Muscle of back (tissue), 13 donors: ENCODE measurements at places on chromosomes 16 and 17.

- no peak for DNase-seq
Observed at GRCh38 chr17:1111599-1112443, 68.0 kb downstream of the ABR start.

GRCh38 chr16:68739964-68740627 lies 3.0 kb downstream of the CDH1 start:
- no peak for DNase-seq

GRCh38 chr17:17493986-17494466 lies 2.2 kb downstream of the RASD1 start:
- no peak for DNase-seq

DNA sequence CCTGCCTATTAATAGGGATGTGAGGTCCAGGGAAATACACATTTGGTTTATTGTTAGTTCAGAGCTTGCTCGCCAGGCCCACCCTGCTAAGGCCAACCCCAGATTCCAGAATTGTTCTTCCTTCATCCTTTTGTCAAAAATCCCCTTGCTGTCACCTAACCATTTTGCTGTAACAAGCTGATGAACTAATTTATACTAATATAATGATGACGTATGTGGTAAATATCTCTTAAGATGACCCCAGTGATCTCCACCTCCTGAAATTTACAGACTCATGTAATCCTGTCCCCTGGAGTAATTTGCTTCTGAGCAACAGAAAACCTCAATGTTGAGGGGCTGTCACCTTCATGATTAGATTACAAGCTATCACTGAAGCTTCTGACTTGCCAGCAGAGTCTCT lies 236.3 kb upstream of the N4BP1 start:
- no peak for DNase-seq

DNA sequence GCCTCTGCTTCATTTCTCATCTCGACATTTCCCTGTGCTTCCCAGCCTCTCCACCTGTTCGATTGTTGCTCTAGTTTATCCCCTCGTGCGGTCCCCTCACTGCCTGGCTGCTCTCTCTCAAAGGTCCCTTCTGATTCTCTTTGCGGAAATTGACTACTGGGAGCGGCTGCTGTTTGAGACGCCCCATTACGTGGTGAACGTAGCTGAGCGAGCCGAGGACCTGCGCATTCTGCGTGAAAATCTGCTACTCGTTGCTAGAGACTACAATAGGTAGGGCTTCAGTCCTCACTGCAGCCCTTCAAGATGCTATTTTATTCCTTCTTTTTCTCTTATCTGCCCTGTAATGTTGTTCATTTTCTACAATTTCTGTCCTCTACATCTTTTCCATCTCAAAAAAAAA lies 39.4 kb downstream of the DNAH2 start:
- DNase-seq = no peak

GRCh38 chr17:56913353-56913866 lies 439 bp downstream of the TRIM25 start:
- DNase-seq = peak; percentile 15

DNA sequence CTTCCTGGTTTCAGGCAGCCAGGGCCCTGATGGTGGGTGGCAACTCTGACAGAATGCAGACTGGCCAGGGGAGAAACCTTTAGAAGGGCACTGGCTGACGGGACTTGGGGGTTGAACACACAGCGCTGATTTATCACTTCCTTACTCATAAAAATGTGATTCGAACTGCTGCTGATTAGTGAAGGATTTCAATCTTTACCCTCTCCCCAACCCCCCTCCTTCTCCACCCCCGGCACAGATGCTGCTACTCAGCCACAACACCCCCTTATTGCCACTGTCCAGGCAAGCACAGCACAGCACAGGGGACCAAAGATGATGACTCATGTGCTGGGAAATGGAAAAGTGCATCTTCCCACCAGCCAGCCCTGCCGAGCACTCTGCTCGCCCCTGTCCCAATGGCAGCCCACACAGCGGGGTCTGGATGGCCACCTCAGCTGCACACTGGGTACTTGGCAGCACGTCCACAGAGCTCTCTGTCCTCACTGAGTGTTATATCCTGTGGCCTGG lies 70.1 kb downstream of the SMG6 start:
- no peak for DNase-seq

DNA sequence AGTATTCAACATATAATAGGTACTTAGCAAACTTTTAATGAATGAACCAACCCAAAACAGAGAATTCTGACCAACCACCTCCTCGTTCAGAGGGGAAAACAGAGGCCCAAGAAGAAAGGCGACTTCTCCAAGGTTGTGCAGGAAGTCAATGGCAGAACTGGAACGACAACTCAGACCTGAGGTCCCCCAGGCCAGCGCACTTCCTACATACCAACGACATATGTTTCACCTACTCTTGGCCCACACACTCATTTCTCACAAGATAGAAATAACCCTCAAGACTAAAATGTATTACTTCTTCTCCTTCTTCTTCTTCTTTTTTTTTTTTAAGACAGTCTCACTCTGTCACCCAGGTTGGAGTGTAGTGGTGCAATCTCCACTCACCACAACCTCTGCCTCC lies 14.4 kb downstream of the CHCT1 start:
- DNase-seq = no peak

DNA sequence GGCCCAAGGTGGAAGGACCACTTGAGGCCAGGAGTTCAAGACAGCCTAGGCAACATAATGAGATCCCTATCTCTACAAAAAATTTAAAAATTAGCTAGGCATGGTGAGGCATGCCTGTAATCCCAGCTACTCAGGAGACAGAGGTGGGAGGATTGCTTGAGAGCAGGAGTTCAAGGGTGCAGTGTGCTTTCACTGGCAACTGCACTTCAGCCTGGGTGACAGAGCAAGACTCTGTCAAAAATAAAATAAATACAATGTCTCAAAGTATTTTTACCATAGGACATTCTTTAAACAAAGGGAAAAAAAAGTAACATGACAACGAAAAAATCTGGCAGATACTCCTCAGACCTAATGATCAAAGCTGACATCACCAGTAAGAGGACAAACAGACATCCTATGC lies 72.6 kb downstream of the FBXL20 start:
- DNase-seq = no peak

DNA sequence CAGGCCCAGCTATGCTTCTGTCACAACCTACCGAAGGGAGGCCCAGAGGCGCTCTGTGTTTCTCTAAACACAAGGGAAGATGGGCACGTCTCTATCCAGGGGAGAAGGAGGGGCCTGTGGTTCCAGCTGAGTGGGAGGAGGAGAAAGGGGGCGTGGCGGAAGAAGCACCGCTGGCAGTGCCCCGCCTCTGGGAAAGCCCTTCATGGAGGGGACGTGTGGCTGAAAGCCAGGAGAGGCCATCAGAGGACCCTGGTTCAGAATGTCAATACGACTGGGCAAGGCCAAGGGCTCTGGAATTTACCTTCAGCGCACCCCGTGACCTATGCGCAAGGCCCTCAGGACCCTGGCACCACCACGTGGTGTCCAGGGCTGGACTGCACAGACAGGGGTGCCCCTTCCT lies 12.3 kb upstream of the SLC38A8 start:
- DNase-seq = no peak

DNA sequence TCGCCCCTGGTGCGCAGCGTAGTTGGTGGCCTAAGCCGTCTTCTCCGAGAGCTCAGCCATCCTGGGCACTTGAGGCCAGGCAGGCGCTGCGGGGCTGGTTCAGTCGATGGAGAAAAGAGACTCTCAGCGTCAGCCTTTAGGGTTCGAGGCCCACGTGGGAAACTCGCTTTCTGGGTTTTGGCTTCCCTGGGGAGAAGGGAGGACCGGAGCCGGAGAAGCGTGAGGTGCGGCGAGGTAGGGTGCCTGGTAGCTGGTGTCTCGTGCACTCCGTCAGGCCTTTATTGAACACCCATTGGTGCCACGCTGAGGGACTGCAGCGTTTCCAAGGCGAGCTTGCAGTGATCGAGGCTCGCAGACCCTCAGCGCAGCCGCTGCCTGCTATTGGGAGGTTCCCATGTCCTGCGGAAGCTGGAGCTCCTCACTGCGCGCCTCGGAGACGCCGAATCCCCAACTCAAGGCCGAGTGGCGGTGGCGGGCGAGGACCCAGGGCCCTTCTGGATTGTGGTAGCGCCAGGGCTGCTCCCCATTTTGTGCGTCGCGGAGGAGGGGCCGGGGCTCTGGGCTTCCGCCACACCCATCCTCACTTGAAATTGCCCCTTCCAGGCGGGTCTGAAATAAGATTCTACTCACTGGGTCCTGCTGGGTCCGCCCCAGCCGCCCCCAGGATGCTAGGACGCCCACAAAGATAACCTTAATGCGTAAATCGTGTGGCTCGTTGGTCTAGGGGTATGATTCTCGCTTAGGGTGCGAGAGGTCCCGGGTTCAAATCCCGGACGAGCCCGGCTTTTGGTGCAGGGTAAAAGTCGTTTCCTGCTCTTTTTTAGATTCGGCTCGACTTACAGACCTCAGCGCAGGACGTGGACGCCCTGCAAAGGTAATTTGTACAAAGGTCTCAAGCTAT lies 1.2 kb downstream of the OR1F1 start:
- no peak for DNase-seq

DNA sequence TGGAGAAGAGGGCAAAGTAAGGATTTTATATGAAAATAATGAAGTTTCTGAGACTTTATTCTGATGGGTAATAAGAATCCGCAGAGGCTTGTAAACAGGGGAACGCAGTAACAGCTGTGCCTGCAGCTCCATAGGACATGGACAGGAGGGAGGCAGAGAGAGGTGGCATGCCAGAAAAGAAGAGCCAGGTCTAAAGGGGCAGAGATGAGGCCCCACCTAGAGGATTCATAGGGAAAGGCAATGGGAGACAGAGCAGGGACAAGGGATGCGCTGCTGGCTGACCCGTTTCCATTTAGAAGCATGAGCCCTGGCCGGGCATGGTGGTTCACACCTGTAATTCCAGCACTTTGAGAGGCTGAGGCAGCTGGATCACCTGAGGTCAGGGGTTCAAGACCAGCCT lies 340.3 kb upstream of the CDH5 start:
- no peak for DNase-seq
